ENCODE measurements at places on chromosomes 4 and X. TPM values are rescaled to one million over a fixed set of nuclear protein-coding genes. Genes with fewer than 3 reads are reported as not detected.
A peak's percentile ranks its signal among the peaks of the same experiment; 100 is the strongest.

- DNase-seq: no peak
These were observed 653.9 kb upstream of the AADAT start for GRCh38 chr4:170743633-170744032.

GRCh38 chr4:121957266-121957665, 5.4 kb upstream of the TRPC3 start:
- no peak for DNase-seq

Gene CSN1S1
- polyA plus RNA-seq: not detected

Gene CD40LG
- 0.28 TPM for polyA plus RNA-seq

DNA sequence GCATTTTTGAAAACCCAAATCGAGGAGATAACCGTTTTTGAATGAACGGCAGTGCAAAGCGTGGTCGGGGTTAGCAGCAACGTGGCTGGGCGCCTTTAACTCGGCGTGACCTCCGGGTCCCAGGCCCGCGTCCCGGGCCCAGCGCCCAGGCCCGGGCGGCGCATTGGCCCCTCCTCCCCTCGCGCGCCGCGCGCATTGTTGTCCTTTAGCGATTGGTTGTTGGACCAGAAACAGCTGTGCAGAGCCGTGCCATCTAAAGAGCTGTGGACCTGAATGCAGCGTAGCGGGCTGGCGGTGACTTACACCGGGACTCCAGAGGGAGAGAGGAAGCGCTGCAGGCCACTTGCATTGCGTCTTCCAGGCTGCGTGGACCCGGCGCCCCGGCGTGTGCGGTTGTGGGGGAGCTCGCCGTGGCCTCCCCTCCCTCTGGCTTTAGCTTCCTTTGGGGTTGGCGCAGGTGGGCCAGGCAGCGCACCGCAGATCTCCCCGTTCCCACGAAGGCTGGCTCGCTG, at the start of gene STOX2:
Gene STOX2 (plus strand): TSS at position 227 of the 512 bp plus-strand sequence. CDS start 1,484 bp downstream, outside the sequence.
- DNase-seq: peak; percentile 72

Gene FAM9B
- 0.11 TPM for polyA plus RNA-seq

Gene YTHDC1
- polyA plus RNA-seq: 167 TPM

DNA sequence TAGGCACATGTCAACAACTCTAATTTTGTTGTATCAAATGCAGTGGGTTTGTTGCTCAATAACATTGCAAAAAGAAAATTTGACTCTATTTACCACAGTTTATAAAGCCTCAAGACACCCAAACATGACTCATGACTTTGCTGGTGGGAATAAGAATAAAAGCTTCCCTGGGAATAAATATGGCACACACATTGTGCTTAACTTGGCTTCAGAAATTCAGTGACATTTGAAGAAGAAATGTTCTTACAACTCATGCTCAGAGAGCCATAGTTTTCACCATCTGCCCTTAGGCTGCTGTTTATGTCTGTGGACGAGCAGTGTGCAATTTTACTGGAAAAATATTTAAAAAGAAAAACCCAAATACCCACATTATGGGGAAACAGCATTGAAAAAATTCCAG, 60.9 kb downstream of the SPATA18 start:
- no peak for DNase-seq

- DNase-seq: no peak
These were observed 65.1 kb downstream of the GPR143 start for GRCh38 chrX:9700555-9700954.

GRCh38 chr4:176034499-176034898, 31.1 kb upstream of the WDR17 start:
- peak; percentile 30 for DNase-seq

DNA sequence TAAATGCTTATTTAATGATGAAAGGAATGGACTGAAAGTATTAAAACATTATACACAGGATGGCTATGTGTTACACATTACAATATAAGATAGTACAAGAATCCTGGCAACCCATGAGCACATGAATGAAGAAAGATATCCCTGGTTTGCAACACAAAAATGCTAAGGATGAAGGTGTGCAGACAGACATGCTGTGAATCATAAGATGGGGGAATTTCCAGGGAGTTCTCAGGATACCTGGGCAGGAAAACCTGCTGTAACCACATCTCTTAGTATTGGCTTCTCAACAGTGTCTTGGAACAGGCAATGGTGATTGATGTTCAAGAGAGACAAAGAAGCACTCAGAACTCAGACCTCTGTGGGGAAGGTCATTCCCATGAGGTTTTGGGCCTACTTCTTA, 23.9 kb upstream of the ANOS1 start:
- no peak for DNase-seq

GRCh38 chr4:115711575-115711974, 598.2 kb upstream of the NDST4 start:
- no peak for DNase-seq

DNA sequence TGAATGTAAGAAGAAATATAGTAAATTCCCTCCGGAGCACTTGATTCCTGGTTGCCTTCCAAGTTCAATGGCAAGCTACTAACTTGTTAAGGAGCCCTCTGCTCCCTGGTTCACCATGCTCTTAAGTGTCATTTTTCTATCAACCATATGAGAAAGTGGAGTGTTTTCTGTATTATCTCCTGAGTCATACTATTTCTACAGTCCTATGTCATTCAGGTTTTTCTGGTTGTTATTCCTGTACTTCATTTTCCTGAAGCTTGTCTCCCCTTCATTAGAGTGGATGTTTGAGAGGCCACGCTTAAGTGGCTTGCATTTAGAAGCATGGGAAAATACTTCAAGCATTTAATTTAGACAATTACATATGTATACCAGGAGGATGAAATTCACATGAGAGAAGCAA, 14.7 kb upstream of the EPGN start:
- DNase-seq: no peak

DNA sequence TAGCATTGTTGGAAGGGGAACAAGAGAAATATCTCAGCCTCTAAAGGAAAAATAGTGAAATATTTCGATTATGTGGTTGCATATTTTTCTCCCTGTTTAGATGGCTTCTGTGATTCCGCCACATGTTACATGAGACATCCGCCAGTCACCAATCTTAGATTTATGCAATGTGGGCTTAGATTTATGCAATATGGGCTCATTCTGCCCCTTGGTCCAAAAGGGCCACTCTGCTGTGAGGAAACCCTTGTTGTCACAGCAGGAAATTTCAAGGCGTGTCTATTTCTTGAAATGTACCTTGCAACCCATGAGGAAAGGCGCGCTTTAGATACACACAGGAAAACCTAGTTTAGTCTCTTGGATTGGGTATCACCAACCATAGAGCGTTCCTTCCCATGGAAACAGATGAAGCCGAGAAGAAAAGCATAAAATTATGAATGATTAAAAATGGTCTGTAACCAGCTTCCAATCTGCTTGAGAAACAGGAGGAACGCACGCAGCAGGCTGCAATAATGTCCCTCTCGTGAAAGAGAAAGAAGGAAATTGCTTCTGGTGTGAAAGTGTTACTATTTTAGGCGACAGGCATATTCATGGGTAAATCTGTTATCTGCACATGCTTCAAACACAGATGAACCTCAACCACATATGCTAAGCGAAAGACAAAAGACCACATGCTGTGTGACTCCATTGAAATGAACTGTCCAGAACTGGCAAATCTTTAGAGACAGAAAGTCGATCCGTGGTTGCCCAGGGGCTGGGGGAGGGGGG, 3.7 kb downstream of the RS1 start:
- DNase-seq: no peak

DNA sequence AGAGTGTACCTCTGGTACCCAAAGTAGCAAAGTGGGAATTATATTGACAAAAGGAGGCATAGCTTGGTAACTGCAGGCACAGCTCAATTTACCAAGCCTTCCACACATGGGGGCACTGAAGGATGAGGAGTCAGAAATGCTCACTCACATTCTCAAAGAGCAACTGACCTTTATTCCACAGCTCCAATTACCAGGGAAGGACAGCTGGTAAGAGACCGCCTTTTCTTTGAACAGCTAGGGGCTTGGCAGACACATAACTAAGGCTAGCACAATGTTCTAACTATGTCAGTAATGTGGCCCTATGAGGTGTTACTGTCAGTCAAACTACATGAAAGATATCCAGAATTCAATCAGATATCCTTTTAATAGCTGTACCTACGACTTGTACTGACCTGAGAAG, 20.5 kb upstream of the STS start:
- no peak for DNase-seq

DNA sequence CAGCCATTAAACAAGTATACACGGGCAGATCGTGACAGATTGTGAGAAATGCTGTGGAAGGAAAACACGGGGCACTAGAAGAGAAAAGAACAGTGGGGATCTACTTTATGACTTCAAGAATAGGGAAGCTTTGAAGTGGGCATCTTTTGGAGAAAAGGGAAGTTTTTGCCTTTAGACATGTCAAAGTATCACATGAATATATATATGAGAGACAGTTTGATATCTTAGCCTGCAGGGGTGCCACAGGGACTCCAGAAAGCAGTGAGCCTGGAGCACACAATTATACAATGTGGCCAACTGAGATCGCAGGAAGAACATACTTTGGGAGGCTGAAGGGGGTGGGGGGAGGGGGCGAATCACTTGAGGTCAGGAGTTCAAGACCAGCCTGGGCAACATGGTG, 35.7 kb downstream of the RELL1 start:
- no peak for DNase-seq

Gene HSFX2
- 1.1 TPM for polyA plus RNA-seq

Gene LRP2BP
- 3.6 TPM for polyA plus RNA-seq

GRCh38 chr4:48017108-48017571, 568 bp downstream of the NIPAL1 start:
- DNase-seq: no peak

GRCh38 chr4:56505269-56506130, at the start of gene ARL9:
ARL9 (plus strand) TSS chr4:56505791; CDS start chr4:56505863, 72 bp downstream.
- peak; percentile 37 for DNase-seq

GRCh38 chr4:166518315-166518714, 645.3 kb downstream of the TLL1 start:
- no peak for DNase-seq

DNA sequence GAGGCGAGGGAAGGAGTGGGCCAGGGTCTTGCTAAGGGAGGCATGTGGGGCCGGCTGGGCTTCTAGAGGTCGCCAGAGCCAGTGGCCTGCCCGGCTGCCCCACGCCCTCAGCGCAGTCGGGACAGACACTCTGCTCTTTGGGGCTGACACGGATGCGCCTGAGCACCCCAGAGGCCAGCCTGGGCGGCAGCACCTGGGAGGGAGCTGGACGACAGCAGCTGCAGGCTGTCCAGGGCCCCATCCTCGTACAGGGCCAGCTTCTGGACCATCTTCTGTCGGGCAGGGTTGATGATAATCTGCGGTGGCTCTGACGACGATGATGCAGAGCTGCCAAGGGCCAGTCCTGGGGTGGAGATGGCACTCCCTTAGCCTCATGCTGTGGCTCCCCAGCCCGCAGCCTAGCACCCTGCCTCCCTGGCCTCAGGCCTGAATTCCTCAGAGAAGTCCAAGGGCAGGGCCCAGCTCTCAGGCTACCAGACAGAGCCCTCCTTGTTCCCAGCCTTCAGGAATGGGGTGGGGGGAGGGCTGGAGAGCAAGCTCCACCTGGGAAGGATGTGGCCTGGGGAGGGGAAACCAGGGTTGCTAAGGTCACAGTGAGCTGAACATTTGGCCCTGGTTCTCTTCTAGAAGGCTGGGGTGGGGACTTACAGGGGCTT, 7.2 kb downstream of the IRAK1 start:
- DNase-seq: no peak

DNA sequence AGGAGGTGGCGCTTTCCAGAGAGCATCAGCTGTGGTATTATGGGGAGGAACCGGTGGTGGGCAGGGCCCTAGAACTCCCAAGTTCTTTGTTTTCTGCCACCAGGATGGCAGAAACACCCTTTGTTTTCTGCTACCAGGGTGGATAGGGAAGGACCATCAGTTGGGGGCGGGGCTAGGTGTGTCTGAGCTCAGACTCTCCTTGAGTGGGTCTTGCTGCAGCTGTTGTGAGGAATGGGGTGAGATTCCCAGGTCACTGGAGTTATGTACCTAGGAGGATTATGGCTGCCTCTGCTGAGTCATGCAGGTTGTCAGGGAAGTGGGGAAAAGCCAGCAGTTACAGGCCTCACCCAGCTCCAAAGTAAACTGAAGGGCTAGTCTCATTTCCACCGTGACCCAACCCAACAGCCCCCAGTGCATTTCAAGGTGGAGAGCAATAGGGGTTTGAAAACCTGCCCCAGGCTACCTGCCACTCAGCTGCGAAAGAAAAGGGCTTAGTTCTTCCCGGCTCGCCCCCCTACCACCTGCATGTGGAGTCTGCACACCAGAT, 167.8 kb upstream of the FAM241A start:
- no peak for DNase-seq

DNA sequence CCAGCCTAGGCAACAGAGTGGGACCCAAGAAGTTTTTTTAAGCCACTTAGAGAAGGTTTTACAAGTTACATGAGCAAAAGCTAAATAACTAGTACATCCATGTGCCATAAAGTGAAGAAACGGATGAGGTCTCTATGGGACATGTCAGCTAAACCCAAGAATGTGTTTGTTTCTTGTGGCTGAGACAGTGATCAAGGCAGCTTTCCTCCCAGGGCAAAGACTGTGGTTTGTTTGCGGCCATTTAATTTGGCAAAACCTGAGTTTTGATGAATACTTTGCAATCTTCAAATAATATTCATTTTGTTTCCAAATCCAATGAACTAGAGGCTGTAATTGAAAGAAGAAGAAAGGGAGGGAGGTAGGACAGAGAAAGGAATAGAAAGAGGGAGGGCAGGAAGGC, 44.9 kb upstream of the SLC2A9 start:
- DNase-seq: no peak

Gene OPRPN
- polyA plus RNA-seq: not detected

Gene UGT2B11
- polyA plus RNA-seq: 1.4 TPM

- DNase-seq: peak; percentile 40
These were observed 117.3 kb downstream of the DRD5 start for GRCh38 chr4:9898596-9899305.

DNA sequence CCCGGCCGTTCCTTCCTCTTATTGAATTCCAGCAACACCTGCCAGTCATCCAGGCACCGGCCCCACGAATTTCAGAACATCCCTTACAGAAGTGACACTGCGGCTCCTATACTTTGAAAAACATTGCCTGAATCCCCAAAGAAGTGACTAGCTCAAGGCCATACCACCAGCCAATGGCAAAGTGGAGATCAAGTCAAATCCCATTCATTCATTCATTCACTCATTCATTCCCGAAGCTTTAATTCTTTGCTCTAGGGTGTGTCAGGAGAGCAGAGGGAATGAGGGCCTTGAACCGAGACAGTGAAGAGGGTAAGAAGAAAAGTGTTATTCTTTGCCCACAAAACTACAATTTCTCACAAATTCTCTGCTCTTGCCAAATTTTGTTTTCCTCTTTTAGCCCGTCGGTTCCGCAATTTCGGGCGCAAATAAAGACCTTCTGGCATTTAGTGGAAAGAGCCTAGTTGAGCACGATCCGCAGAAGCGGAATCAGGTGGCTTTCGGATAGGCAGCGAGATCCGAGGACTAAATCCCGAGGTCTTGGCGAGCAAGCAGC, 824 bp upstream of the HMGB3 start:
- DNase-seq: no peak

Gene GPR50
- polyA plus RNA-seq: not detected

DNA sequence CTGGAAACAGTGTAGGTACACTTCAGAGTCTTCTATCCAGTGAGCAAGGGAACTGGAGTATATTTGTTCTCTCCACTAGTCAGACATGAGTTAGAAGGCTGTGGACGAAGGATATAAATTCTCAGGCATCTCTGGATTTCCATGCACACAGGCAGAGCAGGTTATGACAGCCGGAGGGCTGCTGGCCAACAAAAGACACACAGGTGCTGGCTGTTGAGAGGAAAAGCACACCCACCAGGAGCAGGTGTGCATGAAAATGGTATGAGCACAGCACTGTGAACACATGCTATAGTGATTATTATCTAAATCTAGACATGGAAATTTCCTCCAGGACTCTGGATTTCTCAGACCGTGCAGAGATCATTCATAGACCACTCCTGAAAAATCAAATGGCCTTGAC, 444.7 kb upstream of the RPS6KA3 start:
- no peak for DNase-seq

GRCh38 chr4:62232814-62233213, 1032.7 kb downstream of the ADGRL3 start:
- no peak for DNase-seq

- DNase-seq: no peak
These were observed 47.9 kb downstream of the GAK start for GRCh38 chr4:884259-884658.

Data from renal cortex interstitium (tissue), 15 donors.